T-cell (primary cell): ENCODE measurements at places on chromosomes 3 and 15.

GRCh38 chr15:75666823-75667501, 19.2 kb downstream of the SNX33 start:
- no peak for DNase-seq

DNA sequence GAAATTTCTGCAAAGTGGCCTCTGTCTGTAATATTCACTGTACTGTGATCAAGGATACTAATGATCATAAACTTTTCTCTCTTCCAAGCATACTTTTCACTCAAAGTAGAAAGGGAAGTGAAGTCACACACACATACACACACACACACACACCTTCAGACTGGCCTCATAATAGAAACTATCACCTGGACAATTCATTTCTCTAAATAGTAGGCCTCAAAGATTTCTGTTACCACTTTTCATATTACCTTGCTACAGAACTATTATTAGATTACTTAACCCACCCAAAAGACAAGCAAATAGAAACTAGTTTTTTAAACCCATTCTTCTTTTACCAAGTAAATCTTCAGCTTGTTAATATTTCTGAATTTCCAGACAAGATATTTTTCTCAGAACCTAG, 12.2 kb downstream of the CPB1 start:
- no peak for DNase-seq

DNA sequence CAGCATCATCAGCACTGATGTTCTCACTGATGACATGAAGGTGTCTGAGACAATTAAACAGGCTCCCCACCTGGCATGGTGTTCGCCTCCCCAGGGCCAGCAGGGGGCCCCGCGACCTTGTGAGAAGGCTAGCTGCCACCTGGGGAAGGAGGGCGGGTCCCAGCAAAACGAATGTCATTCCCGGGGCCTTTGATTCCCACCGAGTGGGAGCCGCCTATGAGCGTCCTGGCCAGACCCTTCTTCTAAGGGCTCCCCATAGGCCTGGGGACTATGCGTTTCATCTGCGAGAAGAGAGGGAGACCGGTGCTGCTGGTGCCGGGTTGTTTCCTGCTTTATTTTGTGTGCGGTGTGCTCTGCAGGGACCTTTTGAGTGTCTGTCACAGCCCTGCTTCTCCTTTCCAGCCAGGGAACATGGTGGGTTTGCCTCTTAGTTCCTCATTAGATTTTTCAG, 20.5 kb upstream of the MINDY4B start:
- peak; percentile 54 for DNase-seq

- no peak for DNase-seq
Measured at GRCh38 chr15:83108266-83109219, 1.1 kb downstream of the TM6SF1 start.

GRCh38 chr3:15805756-15806266, 8.0 kb upstream of the ANKRD28 start:
- DNase-seq = no peak

DNA sequence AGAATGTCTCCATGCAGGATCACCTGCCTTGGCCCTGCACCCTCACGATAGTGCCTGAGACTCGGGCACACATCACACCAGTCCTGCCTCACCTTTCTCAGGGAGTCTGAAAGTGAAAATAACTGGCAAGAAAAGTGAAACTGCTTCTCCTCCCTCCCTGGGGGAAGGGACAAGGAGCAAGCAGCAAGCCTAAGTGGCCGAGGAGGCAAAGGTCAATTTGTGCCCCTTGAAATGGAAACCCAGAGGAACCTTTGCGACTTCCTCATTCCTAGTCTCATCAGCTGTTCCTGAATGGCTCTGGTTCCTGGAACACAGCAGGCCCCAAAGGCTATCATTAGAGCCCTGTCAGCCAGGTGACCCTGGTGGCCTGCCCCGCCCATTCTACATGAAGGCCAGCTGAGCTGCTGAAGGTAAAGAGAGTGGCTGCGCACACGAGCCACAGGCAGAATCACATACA, 28.0 kb upstream of the SLCO2A1 start:
- DNase-seq = no peak

- DNase-seq = no peak
Measured at GRCh38 chr3:152564459-152564858, 270.5 kb upstream of the P2RY1 start.

GRCh38 chr3:148238421-148238821, 459.3 kb upstream of the AGTR1 start:
- no peak for DNase-seq

GRCh38 chr3:114539525-114539924, 245.7 kb downstream of the TIGIT start:
- DNase-seq = no peak

DNA sequence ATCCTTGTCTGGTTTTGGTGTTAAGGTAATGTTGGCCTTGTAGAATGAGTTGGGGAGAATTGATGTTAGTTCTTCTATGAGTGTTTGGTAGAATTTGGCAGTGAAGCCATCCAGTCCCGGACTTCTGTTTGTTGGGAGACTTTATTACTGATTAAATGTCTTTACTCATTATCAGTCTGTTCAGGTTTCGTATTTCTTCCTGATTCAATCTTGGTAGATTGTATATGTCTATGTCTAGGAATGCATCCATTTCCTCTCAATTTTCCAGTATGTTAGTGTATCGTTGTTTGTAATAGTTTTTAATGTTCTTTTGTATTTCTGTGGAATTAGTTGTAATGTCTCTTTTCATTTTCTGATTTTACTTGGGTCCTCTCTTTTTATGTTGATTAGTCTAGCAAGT, 39.4 kb downstream of the NCK1 start:
- DNase-seq = no peak

- DNase-seq = no peak
Measured at GRCh38 chr3:55077726-55078125, 149.9 kb upstream of the LRTM1 start.

DNA sequence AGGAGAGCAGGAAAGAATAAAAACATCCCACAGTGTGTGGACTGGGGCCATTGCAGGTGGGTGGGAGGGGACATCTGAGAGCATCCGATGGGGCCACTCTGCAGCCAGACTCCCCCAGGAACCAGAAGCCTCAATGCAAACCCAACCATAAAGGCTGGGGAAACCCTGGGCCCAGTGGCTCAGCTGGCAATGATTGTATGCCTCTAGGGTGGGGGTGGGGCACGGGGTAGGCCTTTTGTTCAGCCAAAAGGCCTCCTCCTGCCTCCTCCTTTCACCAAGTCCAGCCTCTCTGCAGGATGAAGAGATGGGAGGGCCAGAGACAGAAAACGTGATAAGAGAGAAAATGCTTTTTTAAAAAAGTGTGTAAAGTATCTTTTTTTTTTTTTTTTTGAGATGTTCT, 45.5 kb upstream of the HERC1 start:
- DNase-seq = no peak

GRCh38 chr3:187484547-187485295, 116.5 kb downstream of the RTP4 start:
- DNase-seq = no peak

GRCh38 chr15:97875513-97876280, 84.8 kb upstream of the ARRDC4 start:
- DNase-seq = no peak

DNA sequence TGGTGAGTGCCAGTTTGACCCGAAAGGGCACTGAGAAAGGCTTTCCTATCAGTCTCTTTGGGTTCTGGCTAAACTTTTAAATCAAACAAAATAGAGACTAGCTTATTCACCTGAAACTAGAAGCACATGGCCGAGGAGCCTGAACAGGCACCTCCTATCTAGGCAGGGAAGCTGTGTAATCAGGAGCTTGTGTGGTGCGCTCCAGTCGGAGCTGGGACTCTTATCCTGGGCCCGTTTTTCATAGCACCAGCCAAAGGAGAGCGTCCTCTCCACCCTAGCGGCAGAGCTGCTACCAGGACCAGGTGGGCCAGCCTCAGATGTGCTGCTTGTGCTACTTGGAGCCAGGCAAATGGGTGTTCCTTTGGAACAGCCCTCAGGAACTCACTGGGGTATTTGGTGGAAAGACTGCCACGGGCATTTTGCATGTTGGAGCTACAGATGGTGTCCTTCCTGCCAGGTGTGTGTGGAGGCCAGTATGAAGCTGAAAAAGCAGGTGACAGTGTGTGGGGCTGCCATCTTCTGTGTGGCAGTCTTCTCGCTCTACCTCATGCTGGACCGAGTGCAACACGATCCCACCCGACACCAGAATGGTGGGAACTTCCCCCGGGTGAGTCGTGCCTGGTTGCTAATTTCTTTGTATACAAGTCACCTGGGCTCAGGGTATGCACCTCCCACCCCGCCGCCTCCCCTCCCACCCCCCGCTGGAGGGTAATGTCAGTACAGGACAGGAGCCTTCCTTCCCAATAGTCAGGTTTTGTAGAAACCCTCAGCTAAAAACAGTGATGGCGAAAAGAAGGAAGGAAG, 833 bp downstream of the MAN2A2 start:
- no peak for DNase-seq

DNA sequence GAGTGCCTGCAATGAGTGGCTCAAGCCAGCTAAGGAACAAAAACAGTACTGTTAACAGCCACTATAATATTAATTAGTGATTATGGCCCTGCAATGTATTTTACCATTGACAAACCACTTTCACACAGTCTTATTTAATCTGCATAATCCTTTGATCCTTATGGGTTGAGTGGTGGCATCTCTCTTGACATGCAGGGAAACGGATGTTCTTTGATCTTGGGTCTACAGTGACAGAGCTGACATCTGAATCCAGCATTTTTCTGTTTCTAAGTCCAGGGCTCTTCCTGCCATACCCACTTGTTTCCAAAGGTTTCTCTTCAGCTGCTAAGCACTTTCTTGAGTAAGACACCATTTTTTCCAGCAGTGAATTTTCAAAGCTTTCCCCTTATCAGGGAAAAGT, 277.7 kb upstream of the ROPN1 start:
- DNase-seq = no peak

GRCh38 chr15:68252925-68253534, 23.5 kb upstream of the CLN6 start:
- peak; percentile 36 for DNase-seq

- DNase-seq = no peak
Measured at GRCh38 chr3:165641569-165642310, 195.5 kb downstream of the BCHE start.

DNA sequence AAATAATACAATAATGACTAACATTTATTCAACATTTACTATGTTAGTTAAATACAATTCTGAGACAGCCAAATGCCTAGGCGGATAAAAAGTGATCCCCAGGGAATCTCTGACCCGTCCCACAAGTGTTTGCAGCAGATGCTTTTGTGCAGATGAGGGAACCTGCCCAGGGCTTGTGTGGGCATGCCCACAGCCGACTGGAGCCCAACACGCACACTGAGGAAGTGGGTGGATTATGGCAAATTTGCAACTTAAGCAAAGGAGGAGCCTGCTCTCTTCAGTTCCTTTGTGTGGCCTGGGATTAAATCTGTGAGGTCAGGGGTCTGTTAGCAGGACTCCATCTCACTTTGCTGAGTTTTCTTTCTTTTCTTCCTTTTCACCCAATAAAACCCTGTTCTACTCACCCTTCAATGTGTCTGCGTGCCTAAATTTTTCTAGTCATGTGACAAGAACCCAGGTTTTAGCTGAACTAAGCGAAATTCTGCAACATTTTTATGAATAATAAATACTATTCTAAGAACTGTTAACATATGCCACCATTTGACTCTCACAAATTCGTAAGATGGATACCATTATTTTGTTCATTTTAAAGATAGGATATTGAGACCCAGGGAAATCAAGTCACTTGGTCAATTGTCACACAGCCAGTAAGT, 13.9 kb upstream of the RTP1 start:
- DNase-seq = no peak

- DNase-seq = no peak
Measured at GRCh38 chr15:75112278-75112847, 89.0 kb downstream of the PPCDC start.

DNA sequence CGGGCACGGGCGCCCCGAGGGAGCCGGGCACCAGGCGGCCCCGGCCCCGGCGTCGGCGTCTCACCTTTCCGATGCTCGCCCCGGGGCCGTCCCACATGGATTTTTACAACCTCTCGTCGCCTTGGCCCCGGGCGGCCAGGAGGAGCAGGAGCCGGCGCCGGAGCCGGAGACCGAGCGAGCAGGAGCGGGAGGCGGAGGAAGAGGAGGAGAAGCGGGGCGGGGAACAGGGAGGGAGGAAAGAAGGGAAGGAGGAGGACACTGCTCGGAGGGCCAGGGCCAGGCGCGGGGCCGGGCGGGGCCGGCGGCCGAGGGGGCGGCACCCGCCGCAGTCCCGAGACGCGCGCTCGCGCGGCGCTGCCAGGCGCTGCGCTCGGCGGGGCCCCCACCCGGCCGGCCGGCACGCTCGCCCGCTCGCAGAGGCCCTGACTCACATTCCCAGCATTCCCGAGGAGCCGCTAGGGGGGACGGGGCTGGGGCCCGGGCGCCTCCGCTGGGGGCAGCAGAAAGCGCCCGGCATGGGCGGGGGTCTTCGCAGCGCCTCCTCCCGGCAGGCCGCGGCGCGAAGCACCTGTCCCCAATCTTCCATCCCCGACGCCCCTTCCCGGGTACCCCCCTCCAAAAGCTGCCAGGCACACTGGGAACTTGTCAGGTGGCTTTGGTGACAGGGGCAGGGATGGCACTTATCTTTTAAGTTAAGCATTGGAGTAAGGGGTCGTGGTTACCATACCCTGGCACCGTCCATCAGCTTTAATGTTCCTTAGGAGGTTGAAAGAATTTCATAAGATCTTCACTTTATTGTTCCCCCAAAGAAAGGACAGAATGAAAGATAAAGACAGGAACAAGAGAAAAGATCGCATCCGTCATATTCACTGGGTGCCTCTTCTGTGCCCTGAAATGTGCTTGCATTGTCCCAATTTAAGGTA, at the start of gene ERC2:
Gene ERC2, minus strand, starts transcription at position 284 of the 923 bp plus-strand sequence.
- no peak for DNase-seq

DNA sequence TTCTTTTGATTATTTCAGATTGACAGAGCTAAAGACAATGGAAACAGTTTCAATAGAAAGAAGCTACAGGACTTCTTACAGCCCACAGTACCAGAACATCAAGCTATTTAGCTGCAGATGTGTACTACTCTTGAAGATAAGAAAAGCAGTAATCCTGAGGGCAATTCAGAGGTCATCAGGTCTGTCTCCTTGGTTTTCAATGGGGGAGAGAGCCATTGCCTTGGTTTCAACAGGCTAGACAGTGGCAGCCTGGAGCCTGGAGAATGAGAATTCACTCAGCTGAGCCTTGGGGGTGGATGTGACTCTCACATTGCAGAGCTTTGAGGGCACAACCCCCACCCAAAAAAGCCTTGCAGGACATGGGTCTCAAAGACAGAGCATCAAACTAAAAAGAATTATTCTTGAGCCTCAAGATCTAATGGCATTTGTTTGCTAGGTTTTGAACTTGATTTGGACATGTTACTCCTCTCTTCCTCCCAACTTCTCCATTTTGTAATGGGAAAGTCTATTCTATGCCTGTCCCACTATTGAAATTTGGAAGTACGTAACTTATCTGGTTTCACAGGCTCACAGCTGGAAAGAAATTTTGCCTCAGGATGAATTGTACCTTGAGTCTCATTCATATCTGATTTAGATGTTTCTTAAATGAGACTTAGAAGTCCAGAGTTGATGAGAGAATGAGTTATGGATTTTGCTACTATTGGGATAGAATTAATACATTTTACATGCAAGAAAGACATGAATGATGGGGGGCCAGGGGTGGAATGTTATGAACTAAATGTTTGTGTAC, 36.9 kb downstream of the PLSCR1 start:
- DNase-seq = no peak

- no peak for DNase-seq
Measured at GRCh38 chr15:39096608-39097205, 484.2 kb upstream of the THBS1 start.

GRCh38 chr3:156181509-156181908, 61.1 kb downstream of the KCNAB1 start:
- no peak for DNase-seq

GRCh38 chr3:66401675-66402491, 98.9 kb downstream of the LRIG1 start:
- DNase-seq = no peak

- DNase-seq = no peak
Measured at GRCh38 chr3:46876313-46877300, 914 bp upstream of the PTH1R start.
